ENCODE measurements at places on chromosomes 2 and 18. TPM values are rescaled to one million over a fixed set of nuclear protein-coding genes. Genes with fewer than 3 reads are reported as not detected.

Gene VWC2L
- polyA plus RNA-seq, result not detected

GRCh38 chr2:189427872-189428271 lies 13.4 kb upstream of the WDR75 start:
- DNase-seq, result peak; percentile 54

Gene PRSS56
- not detected for polyA plus RNA-seq

Gene RAB17
- 141 TPM for polyA plus RNA-seq

Gene DNAJC5G
- 0.07 TPM for polyA plus RNA-seq

Gene CFAP65
- polyA plus RNA-seq, result 0.03 TPM

DNA sequence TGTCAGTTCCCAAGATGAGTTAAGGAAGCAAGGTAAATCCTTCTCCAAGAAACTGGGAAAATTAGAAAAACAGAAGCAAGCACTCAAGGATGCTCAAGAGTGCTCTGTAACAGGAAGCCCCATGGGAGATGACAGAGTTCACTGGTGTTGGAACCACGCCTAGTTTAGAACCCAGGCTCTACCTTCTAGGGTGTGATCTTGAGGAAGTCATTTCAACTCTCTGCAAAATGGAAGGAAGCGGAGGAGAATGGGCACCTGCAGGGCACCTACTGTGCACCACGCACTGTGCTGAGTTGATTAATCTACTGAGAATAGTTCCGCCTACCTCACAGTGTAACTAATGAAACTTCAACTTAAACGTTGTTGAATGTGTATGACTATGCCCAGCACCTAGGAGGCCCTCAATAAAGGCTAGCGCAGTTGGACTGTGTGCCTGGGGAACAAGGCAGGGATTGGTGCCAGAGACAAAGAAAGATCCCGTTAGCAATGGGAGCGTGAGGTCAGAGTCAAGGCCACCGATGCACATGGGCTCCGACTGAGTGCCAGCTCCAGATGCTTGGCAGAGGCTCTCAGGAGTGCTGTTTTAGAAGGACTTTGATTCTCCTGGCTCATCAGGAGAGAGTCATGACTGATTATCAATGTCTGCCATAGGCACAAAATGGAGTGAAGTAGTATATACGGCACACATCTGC lies 93.7 kb downstream of the MAPK4 start:
- DNase-seq, result no peak

DNA sequence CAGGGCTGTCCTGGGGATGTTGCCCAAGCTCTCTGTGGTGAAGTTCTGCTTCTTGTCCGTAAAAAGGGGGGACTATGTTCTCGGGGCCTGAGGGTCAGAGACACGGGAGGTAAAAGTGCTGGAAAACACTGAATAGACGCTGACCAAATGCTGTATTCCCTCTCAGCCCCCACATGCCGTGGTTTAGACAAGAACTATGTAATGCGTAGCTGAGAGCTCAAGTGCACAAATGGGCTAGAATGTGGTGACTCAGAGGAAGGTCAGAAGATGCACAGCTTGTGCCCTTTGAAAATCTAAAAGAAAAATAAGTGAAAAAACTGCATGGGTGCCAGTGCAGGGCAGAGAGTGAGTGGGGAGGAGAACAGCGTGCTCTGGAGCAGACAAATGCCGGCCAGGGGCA lies 80.3 kb upstream of the MAP4K4 start:
- peak; percentile 45 for DNase-seq

DNA sequence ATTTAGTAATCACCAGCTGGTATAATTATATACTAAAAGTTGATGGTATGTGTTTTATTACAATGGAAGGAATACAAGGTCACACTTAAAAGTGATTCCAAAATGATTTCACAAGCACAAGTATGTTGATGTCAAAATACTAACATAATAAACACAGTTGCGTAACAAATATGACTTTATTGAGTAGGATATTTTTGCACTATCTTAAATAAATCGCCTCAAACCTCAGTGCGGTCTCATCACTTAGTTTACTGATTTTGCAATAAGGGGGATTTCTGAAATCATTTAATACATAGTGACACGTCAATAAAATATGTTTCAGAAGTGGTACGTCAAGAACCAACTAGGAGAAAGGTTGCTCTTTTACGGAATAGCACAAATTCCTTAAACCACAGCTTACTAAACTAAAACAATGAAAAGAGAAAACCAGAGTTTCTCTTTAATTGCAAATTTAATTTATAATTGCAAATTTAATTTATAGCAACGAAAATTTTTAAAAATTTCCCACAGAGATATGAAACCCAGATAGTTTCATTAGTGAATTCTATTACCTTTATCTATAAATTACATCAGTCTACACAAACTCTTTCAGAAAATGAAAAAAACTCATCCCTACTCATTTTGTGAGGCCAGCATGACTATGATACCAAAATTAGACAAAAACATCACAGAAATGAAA lies 304.0 kb upstream of the REG3G start:
- DNase-seq, result no peak
